ENCODE measurements at places on chromosomes 11 and 22. TPM values are rescaled to one million over a fixed set of nuclear protein-coding genes. Genes with fewer than 3 reads are reported as not detected.
A peak's percentile ranks its signal among the peaks of the same experiment; 100 is the strongest.

GRCh38 chr11:57641011-57641807, 8.5 kb downstream of the YPEL4 start:
- DNase-seq: no peak

GRCh38 chr11:117679461-117679860, 117.6 kb downstream of the DSCAML1 start:
- no peak for DNase-seq

DNA sequence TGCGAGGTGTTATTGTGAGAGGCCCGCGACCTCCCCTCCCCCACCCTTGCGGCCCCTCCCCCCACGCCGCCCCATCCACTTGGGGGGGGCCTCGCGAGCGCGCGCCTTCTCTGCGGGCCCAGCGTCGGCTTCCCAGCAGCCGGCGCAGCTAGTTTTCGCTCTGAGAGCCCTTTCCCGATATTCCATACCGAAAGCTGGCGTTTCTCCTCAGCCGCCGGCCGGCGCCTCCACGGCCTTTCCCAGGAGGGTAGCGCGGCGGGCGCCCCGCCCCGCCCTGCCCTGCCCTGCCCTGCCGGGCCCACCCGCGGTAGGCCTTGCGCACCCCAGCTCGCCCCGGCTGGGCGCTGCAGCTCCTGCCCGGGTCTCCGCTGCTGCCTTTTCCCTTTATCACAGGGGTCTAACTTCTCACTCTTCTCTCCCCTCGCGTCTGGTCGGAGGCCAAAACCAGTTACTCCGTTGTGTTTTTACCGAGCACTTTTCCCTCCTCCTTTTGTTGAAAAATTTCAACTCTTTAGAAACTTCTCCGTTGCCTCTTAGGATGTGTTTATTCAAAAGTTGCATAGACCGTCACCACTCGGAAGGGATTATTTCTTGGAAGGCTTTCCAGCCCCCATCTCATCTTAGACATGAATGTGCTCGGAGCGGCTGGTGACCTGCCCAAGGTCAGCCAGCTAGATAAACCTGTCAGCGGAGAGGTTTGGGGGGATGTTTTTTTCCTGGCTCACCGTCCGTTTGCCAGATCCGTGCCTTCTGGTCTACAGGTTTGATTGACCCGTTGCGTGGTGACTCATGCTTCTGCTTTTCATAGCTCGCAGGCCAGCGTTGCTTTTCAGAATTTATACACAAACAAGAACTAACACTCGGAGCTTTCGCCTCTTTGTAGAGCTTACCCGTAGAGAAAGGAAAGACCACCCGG, 648 bp downstream of the PAFAH1B2 start:
- peak; percentile 51 for DNase-seq

DNA sequence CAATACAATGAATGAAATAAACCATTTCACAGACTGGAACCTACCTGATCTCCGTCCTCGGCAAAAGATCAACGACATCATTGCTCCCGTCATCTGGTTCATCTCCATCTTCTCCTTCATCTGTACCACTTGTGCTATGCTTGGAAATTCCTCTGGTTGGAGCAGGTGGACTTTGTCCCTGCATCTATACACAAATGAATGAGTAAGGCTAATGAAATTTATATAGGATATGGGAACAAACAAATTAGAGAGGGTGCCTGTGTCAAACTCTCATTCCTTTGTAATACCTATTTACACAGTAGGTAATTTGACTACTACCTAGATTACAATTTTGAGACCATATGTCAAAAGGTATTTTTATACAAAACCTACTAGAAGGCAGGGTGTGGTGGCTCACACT, 59.4 kb downstream of the F2 start:
- no peak for DNase-seq

- no peak for DNase-seq
Observed at GRCh38 chr11:32152216-32152615, 61.3 kb downstream of the RCN1 start.

Gene TREH
- not detected for polyA plus RNA-seq

Data from ovary (tissue), 10 donors.